T-helper 9 cell (primary cell): ENCODE measurements at places on chromosomes 12 and 14.

- no peak for DNase-seq
Observed at GRCh38 chr12:63869656-63870055, 25.2 kb downstream of the SRGAP1 start.

DNA sequence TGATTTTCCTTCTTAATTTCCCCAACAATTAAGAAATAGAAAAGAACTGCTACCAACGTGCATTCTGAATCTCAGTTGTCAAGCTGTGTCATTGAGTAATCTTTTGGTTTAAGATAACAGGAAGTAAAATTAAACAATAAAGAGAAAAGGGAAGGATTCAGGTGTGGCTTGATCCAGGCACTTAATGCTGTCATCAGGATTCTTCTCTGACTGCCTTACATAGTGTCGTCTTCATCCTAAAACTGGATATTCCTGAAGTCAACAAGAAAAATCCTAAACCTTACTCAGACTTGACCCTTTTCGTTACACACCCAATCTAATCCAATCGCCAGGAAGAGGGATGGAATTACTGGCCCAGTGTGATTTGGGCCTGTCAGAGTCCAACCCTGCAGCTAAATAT lies 443.8 kb downstream of the MED13L start:
- no peak for DNase-seq

DNA sequence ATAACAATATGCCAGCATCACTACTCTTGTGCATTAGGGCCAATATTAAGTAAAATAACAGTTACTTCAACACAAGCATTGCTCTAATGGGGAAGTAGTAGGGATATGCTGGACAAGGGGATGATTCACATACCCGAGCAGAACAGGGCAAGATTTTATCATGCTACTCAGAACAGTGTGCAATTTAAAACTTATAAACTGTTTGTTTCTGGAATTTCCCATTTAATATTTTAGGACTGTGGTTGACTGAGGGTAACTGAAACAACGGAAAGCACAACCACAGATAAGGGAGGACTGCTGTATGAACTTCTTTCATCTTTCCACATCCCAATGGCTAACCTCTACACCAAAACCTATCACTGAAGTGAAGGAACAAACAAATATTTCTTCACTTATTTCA lies 36.8 kb downstream of the SARNP start:
- DNase-seq = no peak

DNA sequence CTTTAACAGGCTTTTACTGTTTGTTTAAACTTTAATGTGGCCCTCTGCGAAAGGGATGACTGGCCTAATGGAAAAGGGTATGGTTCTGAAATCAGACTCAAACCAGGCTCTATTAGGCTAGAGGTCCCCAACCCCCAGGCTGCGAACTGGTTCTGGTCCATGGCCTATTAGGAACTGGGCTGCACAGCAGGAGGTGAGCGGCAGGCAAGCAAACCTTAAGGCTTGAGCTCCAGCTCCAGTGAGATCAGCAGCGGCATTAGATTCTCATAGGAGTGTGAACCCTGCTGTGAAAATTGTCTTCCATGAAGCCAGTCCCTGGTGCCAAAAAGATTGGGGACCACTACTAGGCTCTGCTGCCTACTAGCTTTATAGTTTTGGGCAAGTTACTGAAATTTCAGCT lies 11.1 kb downstream of the GALNT4 start:
- DNase-seq = no peak

- DNase-seq = peak; percentile 55
Observed at GRCh38 chr14:23562822-23563472, 4.6 kb downstream of the AP1G2 start.

DNA sequence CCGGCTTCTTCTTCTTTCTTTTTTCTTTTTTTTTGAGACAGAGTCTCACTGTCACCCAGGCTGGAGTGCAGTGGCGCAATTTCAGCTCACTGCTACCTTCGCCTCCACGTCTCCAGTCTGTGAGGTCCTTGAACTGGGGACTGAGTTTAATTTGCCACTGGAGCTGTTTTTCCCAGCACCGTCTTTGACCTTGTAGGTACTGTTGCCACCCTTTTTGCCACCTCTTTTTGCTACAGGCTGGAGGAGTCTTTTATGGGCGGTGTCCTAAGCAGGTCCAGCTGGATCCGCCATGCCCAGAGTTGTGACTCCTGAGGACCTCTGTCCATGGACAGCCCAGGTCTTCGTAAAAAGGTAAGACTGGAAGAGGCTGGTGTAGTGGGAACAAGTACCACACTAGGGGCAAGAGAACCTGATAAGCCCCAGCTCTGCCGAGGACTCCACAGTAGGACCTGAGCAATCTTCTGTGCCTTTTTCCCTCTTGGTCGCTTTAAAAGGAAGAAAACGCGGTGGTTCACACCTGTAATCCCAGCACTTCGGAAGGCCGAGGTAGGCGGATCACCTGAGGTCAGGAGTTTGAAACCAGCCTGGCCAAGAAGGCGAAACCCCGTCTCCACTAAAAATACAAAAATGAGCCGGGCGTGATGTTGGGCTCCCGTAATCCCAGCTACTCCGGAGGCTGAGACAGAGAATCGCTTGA lies 946 bp downstream of the RNU4-2 start:
- no peak for DNase-seq

DNA sequence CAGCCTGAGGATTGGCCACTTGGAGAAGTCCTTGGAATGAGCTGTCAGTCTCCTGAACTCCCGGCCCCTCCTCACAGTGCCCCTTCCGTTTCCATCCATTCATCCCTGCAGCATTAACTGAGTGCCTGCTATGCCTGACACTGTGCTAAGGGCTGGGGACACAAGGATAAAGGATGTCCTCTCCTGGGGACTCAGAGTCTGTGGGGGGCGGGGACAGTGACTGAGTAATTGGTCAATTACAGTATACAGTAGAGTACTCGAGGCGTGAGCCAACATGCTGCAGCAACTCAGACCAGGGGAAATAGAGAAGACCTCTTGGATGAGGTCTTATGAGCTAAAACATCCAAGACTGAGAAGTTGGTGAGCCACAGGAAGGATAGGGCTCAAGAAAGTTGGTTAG lies 43.4 kb upstream of the PWP1 start:
- no peak for DNase-seq

DNA sequence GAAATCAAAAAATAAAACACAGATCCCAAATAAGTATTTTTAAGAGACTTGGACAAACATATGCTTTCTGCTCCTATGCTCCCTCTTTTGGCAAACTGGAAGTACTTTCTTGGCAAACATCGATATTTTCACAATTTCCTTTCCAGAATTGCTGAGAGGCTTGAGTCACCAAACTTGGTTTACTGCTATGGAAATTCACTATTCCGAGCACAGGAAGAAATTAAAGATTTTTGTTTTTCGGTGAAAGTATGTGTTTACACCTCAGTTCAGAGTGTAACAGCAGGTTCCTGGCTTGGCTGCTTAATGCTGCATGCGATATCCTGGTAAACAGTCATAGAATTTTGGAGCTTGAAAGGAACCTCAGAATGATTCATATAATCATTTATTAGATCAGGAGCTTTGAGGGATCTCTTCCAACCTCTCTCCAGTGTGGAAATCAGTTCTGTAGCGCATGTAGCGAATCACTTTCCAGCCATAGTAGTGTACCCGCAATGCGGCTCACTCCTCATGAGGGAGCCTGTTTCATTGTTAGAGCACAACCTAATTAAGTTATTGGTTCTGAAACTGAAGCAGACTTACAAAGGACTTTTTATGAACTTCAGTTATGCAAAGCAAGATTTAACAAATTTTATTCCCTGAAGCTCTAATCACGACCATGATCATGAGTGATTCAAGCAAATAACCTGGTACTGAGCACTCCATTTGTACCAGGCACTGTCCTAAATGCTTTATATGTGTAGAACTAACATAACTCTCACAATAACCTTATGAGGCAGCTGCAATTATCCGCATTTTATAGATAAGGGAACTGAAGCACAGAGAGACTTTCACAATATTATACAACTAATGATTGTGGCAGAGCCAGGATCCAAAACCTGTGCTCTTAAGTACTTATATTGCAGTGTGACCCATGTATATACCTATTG lies 56.4 kb upstream of the ATP2A2 start:
- no peak for DNase-seq

DNA sequence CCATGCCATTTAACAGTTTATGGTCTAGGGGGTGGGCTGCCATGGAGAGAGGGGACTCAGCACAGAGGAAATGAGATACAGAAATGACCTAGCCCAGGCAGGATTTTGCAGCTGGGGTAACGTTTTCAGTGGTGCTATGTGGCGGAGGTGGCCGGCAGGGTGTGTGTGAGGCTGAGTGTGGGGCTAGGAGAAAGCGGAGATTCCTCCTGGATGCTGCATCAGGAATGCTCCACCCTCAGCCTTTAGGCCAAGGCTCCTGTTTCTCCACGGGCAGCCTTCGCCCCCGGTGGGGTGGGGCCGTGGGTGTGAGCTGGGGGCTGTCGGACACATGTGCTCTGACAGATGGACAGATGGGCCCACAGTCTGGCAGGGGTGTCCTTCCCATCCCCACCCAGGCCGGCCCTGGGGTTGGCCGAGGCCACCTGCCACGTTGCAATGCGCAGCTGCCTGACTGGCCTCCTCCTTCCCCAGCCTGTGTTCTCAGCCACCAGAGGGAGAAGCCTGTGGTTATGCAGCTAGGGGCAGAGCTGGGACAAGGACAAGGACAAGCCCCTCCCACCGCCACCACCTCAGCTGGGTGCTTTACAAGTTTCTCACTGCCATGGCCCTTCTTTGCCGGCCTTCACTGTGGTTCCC lies 44.3 kb downstream of the TEAD4 start:
- DNase-seq = no peak

- no peak for DNase-seq
Observed at GRCh38 chr12:120406069-120406468, 31.8 kb upstream of the COX6A1 start.

GRCh38 chr12:109346920-109347319 lies 780 bp upstream of the MYO1H start:
- no peak for DNase-seq

GRCh38 chr14:105313381-105314286 lies 914 bp upstream of the PACS2 start:
- DNase-seq = no peak

DNA sequence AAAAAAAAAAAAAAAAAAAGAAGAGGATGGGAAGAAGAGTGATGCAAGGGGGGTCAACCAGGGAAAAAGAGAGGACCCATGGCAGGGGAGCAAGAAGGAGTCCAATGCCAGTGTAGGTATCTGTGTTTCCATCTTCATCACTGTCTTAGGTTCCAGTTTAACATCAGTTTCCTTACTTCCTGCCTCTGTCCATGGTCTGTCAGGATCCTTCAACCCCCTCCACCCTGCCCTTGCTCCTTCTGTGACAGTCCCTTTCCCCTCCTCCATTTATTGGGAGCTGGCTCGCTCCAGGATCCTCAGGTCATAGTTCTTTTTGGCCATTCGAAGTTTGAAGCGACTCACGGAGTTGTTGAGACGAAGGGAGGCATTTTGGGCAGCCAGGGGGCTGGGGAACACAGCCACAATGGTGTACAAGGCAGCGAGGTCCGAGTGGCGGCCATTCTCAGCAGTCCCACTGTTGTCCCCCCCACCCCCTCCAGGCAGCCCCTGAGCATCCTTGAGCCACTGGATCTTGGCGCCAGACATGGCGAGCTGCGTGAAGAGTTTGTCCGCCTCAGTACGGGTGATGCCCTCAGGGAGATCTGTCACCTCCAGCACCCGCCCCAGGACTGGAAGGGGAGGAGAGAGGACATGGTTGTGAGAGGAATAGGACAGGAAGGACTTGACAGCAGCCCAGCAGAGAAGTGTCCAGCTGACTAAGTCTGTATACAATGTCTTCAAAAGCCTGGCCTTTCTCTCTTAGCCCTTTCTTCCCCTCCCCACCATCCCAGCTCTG lies 3.7 kb upstream of the STAC3 start:
- no peak for DNase-seq

GRCh38 chr12:84802161-84802560 lies 110.4 kb downstream of the SLC6A15 start:
- no peak for DNase-seq

GRCh38 chr12:124544311-124544970 lies 23.0 kb downstream of the NCOR2 start:
- DNase-seq = no peak

DNA sequence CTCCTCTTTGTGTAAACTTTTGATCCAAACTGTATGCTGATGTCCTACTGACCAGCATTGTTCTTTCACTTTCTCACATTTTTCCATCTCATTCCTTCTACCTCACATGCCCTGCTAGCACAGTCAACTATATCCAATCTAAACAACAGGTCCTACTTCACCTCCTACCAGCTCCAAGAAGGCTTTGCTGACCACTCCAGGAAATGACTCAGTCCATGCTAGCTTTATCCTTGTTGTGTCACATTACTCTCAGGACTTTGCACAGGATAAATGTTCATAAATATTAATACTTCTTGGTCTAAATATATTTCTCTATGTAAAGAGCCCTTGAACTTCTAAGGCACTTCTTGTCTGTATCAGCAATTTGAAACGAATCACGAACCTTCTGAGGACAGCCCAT lies 64.9 kb upstream of the PCED1B start:
- DNase-seq = no peak

DNA sequence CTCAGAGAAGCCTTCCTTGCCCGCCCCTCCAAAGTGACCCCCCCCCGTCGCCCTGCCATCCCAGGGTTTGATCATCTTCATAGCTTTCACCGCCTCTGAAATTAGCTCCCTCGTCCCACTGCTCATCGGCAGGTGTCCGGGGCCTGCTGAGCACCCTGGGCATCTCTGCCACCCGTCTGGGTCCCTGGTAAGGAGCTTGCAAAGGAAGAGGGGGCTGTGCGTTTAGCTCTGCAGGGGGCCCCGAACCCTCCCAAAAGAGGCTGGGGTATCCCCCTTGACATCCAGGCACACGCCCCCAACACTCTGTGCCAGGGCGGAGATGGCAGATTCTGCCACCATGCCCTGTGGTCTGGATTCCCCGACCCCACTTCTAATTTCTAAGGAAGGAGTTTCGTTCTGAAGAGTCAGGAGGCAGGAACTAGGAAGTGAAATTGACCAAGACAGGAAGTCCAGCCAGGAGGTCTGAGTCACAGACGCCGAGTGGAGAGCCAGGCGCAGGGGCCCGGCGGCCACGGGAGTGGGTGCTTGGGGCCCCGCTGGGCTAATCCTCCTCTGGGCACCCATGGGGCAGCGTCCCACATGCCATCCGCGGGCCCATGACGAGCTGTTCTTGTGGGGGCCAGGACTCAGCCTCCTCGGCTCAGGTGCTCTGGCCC lies 95.7 kb downstream of the RFLNA start:
- DNase-seq = no peak

GRCh38 chr12:64500394-64500793 lies 48.5 kb downstream of the TBK1 start:
- DNase-seq = no peak

DNA sequence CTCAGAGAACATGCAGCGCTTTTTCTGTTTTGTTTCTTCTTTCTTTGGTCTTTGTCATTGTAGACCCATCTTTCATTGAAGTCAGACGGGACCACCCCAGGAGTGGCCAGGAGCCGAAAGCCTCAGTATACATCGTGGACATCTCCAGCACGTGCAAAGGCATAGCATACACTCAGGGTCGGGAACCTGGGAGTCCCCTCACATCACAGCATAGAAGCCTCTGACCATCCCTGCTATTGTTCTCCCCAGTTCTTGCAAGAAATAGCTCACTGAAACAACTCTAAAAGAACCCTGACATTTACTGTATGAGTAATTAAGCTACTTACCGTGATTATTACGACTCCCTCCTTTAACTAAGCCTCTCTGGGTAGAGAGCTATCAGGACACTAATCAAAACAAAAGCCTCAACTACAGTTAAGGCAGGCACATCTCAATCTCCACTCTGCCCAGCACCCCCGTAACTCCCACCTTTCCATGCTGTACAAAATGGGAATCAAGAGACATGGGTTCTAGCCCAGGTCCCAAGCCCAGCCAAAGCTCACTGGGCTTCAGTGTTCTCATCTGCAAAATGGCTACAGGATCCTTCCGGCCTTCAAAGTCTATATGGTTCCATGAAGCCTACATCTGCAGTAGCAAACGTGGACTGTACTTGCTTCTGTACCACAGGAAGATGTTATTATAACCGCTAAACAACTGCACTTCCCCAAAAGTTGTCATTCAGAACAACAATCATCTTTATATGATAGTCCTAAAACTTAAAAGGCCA lies 6.7 kb downstream of the CCDC88C start:
- DNase-seq = no peak
